Stimulated activated CD4-positive, alpha-beta T cell treated with anti-CD3 and anti-CD28 coated beads, Interleukin-1b, Interleukin-23, amount 100 ng/mL, for 1 hour (primary cell): ENCODE measurements at places on chromosomes 5 and 9.

DNA sequence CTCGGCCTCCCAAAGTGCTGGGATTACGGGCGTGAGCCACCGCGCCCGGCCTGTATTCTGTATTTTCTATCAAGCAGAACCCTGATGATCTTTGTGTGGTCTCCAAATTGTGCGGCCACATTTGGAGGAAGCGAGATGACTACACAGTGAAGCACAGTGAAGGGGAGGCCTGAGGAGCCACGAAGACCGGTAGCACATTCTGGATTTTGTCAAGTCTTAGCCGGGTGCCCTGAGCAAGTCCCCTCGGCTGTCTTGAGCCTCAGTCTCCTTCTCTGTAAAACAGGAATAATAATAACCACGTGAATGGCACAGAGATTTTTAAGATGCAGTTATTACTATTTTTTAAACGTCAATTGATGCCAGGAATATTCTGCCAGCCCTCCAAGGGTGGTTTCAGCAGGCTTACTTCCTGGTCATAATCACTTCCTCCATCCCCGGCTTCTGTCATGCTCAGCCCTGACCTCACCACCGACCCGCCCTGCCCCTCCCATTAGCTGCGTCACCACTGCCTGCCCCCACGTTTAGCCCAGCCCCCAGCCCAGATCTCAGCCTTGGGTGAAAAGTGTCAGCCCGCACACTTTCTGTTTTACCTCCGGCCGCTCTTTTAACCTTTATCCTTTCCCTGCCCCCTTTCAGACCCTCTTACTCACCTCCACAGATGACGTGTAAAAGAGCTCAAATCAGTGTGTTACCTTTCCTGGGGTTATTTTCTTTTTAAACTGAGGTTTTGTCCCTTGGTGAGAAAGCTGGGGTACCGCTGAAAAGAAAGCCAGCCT lies 27.0 kb upstream of the ERGIC1 start:
- peak; percentile 41 for DNase-seq

GRCh38 chr5:1443991-1444360 lies 1.3 kb downstream of the SLC6A3 start:
- DNase-seq = no peak

DNA sequence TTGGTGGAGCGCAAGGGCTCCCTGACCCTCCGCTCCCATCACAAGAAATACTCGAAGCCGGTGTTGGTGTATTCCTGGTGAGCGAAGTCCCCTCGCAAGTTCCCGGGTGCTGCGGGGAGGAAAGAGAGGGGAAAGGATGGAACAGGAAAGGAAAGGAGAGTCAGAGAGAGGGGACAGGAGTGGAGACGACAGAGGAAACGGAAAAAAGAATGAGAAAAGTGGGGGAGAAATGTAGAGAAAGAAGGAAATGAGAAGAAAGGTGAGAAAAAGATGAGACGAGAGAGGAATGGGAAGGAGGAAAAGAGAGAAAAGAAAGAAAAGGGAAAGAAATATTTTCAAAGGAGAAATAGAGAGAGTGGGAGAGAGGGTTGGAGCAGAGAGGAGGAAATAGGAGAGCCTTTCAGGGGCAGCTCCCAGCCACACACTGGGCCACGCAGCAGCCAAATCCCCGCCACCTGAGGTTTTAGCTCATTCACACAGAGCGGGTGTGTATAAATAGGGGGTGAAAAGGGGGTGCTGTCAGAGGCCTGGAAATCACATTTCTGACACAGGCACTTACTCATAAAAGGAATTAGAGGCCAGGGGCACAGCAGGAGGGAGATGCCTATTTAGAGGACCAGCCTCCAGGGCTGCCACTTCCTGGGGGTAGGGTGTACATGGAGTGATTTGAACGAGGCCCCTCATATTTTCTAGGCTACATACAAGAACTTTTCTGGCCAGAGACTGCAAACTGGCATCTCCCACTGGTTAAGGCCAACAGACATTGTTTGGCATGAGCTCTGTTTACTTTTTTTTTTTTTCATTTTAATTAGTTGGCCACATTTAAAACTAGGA lies 555 bp downstream of the CFAP95 start:
- DNase-seq = no peak

GRCh38 chr9:91426123-91426745 lies 2.6 kb upstream of the NFIL3 start:
- no peak for DNase-seq

DNA sequence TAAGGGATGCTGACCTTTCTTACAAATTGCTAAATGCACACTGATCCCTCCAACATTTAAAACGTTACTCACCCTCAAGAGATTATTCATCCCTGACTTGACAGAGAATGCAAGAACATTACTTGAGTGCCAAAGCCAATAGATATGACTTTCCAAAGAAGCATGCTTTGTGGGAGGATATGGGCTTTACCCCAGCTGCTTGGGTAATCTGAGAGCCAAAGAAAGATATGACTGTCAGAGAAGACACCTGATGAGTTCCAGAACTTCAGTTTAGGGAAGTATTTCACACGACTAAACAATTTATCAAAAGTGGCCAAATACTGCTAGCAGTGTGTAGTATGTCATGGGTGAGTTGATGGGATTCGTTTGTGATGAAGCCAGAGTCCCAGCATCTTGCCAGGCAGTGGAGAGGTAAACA lies 7.4 kb upstream of the SPDL1 start:
- DNase-seq = no peak

DNA sequence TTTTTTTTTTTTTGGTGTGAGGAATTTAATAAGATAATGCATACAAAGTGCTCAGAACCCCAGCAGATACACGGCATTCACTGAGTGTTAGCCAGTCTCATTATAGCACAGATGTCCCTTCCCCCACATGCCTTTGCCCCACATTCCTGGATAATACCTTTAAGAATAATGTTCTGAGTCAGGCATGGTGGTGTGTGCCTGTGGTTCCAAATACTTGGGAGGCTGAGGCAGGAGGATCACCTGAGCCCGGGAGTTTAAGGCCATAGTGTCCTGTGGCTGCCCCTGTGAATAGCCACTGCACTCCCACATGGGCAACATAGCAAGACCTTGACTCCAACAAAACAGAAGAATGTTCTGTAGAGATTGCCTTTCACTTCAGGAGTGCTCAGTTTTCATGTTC lies 24.2 kb upstream of the ANKRD18A start:
- no peak for DNase-seq

- no peak for DNase-seq
Measured at GRCh38 chr9:132637801-132638200, 32.0 kb downstream of the DDX31 start.

- no peak for DNase-seq
Measured at GRCh38 chr9:120775859-120776258, 17.4 kb downstream of the FBXW2 start.

GRCh38 chr9:114410910-114411309 lies 23.1 kb upstream of the AKNA start:
- no peak for DNase-seq

DNA sequence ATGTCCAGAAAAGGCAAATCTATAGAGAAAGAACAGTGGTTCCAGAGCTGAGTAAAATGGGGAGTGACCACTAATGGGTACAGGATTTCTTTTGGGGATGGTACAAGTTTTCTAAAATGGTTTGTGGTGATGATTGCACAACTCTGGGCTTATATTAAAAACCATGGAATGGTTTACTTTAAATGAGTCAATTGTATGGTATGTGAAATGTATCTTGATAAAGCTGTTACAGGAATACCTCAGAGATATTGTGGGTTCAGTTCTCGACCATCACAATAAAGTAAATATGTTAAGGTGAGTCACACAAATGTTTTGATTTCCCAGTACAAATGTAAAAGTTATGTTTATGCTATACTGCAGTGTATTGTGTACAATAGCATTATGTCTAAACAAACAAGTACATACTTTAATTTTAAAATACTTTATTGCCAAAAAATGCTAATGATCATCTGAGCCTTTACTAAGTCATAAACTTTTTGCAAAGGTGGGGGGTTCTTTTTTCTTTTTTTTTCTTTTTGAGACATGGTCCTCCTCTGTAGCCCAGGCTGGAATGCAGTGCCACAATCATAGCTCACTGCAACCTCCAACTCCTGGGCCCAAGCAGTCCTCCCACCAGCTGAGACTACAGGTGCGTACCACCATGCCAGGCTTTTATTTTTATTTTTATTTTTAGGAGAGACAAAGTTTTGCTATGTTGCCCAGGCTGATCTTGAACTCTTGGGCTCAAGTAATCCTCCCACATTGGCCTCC lies 65.9 kb downstream of the SHOC1 start:
- DNase-seq = no peak

DNA sequence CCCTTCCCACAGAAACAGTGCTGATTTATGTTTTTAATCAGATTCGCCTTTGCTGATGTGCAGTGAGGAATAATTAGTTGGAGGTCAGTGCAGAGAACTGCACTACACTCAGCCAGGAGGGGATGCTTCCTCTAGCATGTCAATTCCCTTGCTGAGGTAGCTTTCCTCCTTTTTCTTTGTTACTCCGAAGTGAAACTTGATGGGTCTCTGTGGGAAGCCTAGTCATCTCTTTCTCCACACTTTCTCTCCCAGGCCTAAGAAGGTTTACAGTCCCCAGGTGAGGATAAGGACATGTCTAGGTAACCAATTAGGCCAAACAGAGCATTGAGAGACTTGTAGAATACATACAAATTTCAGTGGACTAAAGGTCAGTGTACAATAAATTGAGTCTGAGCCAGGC lies 461.8 kb downstream of the KIF4B start:
- DNase-seq = no peak

DNA sequence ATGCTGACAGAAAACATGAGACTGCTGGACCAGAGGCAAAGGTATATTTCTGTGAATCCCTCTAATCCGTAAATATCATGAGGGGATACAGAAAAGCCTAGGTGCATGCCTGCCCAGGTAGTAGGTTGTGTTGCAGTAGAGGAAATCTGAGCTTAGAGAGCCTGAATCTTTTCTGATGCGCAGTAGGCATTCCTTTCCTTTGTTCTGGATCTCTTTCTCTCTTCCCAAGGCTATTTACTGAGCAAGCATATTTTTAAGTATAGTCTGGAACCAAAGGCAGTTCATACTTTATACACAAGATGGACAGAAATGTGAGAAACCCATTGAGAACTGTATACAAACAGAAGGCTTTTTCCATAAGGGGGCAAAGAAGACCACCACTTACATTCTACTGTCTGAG lies 359.3 kb downstream of the TMEM161B start:
- no peak for DNase-seq

DNA sequence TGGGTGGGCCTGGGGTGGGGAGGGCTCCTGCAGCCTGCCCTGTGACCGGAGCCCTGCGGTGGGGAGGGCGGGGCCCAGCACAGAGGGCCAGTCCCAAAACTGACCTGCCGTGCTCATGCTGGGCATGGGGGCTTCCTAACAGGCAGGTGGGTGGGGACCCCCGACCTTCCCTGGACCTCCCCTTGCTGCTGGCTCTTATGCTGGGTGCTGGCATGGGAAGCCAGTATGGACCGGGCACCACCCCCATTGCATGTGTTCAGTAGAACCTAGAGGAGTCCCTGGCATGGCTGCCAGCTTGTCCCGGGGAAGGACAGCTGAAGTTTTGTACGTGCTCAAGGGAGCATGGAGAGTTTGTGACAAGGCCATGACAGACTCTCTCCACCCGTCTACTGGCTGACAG lies 37.1 kb downstream of the WNK2 start:
- no peak for DNase-seq

DNA sequence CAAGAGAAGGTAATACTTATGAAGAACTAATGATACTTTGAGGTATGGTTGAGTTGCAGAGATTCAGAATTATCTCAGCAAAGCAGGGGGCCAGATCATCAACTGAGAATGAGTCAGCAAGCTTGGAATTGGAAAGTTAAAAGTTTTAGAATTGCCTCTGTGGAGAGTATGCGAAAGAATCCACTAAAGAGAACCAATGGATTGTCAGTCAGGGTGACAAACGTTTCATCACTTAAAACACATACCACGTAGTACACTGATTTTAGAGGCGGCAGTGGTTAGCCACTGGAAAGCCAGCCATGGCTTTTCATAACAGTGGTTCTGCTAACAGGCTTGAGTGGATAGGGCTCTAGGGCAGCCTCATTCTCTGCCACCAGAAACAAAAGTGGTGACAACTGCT lies 30.7 kb downstream of the AOPEP start:
- DNase-seq = no peak

DNA sequence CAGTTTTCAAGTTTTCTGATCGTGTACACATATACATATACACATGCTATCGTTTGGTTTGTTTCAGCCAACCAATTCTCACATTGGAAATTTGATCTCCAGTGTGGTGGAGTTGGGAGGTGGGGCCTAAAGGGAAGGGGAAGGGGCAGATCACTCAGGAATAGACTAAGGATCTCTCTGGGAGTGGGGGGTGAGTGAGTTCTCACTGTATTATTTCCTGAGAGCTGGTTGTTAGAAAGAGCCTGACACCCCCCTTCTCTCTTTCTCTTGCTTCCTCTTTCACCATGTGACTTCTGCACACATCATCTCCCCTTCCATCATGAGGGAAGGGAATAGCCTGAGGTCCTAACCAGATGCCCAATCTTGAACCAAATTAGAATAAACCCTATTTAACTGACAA lies 551.7 kb downstream of the MAT2B start:
- DNase-seq = no peak

DNA sequence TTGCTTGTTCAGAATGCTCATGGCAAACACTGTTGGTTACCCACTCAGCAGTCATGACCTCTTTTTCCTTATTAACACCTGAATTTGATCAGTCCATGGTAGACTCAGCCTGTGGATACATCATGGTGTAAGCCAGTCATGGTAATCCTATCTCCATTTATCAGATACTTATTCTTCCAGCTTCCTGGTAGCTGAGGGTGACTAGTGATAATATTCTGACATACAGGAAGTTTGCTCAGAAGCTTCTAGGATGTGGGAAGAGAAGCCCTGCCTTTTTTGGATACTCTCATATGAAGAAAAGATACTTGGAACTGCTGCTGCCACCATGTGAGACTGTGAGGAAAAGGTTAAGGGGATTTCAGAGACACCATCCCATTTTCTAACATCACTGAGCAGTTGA lies 7.3 kb downstream of the GDA start:
- no peak for DNase-seq

GRCh38 chr5:16542236-16542635 lies 74.6 kb downstream of the RETREG1 start:
- DNase-seq = no peak

- DNase-seq = no peak
Measured at GRCh38 chr5:135502836-135503520, 32.8 kb downstream of the NEUROG1 start.

GRCh38 chr5:31255041-31255440 lies 61.6 kb downstream of the CDH6 start:
- no peak for DNase-seq

GRCh38 chr9:127369428-127369827 lies 27.5 kb upstream of the SLC2A8 start:
- no peak for DNase-seq

DNA sequence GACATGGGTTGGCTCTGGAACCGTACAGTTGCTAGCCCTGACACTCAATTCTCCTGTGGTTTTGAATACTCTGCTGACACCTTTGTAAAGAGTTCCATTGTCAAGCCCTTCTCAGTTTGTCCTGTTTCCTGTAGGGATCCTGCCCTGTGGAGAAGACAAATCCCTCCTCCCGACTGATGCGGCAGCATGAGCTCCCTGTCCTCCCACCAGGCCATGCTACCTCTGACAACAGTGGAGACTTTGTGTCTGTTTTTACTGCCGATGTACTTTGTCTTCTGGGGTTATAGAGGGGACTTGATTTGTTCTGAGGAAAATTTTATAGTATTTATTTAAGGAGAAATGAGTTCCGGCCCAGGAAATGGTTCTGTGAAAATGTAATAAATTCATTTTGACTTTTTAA lies 57.8 kb downstream of the PRLR start:
- no peak for DNase-seq

GRCh38 chr5:94632024-94632423 lies 13.6 kb downstream of the SLF1 start:
- DNase-seq = no peak

- DNase-seq = no peak
Measured at GRCh38 chr5:179436321-179437122, 91.3 kb upstream of the ADAMTS2 start.
